H54 (cell line): ENCODE measurements at places on chromosomes 12 and 14.

GRCh38 chr12:99455350-99456035 is 192.1 kb upstream of the GARIN6 start:
- DNase-seq = peak; percentile 2

DNA sequence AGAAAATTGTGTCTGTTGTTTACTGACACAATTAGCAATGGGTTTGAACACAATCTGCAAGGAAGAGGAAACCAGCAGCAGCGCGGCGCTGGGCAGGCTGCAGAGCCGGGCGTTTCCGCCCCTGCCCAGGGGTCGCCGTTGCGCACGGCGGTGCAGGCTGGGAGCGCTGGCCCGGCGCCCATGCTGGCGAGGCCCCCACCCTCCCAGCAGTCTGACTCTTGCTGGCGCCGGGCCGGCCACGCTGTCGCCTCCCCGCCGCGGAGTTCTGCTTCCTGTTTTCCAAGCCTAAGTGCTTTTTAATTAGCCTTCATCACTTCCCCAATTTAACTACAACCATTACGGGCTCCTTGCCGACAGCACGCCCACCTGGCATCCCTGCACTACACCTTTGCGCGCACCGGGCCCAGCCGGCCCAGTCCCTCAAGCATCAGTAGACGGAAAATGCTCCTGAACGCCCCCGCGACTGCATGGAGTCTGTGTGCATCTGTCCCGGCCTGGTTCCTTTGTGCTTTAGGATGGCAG is 212.1 kb downstream of the GXYLT1 start:
- DNase-seq = no peak

GRCh38 chr14:96698960-96699539 is 98.1 kb upstream of the VRK1 start:
- no peak for DNase-seq

GRCh38 chr12:109301643-109302168 is 7.4 kb downstream of the FOXN4 start:
- no peak for DNase-seq

DNA sequence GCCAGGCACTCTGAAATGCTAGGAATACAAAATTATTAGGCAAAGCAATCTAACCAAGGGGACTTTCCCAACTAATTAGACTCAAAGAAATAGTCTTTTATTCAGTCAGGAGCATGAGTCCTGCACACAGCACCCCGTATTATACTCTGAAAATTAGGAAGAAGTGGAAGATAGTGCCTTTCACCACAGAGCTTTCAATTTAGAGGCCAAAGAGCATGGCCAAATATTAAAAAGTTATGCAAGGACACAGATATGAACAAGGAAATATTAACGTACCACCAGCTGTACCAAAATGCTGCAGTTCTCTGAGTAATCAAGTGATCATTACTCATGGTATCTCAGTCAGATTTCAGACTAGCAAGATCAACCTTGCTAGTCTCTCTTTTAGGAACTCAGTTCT is 22.6 kb upstream of the MDM2 start:
- no peak for DNase-seq

GRCh38 chr12:126966498-126966897 is 1300.5 kb upstream of the TMEM132C start:
- no peak for DNase-seq

DNA sequence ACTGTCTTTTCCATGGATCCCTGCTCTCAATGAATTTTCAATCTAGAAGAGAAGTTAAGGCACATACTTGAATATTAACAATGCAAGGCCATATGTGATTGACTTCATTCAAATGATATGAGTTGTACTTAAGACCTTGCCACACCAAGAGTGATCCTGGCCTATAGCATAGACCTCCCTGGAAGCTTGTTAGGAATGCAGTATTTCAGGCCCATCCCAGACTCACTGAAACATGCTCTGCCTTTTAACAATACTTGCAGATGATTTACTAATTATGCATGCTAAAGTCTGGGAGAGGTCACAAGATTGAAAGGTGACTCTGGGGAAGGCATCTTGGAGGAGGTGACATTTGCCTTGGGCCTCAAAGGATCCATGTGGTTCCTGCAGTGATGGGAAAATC is 43.2 kb downstream of the RFX4 start:
- no peak for DNase-seq

DNA sequence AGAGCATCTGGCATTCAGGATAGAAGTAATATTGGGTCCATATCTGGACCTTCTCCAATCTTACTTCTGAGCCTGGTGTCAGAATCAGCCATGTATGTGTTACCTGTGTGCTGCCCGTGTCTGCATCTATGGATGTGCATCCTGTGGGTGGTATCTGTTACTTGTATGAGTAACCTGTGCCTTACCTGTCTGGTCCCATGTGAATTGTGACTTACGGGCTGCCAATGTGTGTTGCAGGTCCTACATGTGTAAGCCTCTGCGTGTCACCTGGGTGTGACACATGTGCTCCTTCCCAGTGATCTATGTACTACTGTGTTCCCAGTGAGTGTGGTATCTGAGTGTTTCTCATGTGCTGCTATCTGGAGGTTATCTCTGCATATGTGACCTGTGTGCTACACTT is 208.4 kb downstream of the ADGRD1 start:
- DNase-seq = no peak
